Nephron progenitor cell (in vitro differentiated cells): ENCODE measurements at places on chromosomes 6 and 20.
A peak's percentile ranks its signal among the peaks of the same experiment; 100 is the strongest.

DNA sequence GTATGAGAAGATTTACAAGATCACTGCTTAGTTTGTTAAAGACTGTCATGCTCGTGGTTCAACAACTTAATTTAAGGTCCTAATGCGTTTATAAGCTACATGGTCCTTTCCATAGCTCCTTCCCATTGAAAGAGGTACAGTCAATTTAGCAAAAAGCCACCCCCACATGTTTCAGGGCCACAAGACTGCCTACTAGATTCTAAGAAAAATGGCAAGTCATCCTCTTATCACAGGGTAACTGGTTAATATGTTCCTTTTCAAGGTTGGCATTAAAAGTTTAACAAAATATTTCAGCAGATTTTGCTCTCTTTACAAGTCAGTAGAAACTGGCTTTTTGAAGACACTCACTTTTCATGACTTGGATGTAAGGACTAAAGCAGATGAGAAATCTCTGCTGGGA is 15.7 kb downstream of the GSTA3 start:
- DNase-seq: no peak

DNA sequence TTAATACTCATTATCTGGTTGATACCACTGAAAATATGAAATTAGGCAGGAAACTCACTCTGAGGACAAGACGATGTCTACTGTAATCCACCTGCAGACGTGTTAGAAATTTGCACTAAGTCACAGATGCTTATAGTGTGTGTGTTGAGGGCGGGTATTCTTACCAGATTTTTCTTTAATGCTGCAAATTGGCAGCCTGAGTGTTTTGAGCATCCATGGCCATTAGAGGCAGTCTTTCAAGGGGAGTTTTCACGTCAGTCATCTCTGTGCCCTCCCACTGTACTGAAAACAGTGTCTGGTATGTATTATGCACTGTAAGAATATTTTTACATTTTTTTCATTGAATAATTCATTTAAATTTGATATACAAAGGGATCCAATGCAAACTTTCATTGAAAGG is 266.5 kb upstream of the QKI start:
- DNase-seq: no peak

DNA sequence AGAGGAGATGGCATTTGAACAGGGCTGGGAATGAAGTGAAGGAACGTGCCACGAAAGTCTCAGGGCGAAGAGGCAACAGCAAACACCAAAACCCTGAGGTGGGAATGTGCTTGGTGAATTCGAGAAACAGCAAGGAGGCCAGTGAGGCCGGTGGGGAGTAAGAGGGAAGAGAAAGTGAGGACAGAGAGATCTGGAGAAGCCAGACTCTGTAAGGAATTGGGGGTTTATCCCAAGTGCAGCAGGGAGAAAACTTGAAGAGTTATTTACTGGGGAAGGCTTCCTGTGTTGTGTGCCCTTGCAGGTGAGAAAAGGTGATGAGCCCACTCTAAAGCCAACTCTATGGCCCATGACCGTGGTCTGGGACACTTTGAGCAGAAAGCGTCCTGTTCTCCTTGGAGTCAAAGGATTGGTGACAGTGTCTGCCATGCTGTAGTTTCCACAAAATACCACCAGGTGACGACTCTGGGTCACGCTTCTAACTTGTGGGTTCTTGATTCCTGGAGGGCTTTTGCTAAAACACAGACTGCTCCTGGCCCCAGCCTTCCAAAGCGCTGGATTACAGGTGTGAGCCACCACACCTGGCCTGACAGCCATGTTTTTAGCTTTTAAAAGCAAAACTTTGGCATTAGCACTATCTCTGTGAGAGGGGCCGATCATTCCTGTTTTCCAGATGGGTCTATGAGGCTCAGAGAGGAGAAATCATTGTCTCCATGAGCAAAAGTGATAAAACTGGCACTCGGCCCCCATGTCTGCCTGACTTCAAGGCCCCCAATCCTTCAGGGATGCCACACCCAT is 18.0 kb upstream of the CSNK2A1 start:
- peak; percentile 70 for DNase-seq

DNA sequence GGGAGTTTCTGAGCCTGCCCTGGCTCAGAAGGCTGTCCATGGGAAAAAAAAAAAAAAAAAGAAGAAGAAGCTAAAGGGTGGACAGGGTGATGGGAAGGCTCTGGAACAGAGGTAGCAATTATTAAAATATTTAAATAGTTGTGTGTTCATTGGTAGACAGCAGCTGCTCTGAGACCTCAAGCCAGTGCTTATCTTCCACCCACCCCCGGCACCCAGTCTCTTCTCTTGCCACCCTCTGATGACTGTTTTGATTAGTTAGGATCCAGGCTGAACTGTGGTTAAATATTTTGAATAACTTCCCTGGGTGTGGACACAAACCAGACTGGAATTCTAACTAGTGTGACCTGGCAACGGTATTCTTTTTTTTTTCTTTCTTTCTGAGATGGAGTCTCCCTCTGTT is 16.9 kb upstream of the SRSF3 start:
- DNase-seq: no peak

DNA sequence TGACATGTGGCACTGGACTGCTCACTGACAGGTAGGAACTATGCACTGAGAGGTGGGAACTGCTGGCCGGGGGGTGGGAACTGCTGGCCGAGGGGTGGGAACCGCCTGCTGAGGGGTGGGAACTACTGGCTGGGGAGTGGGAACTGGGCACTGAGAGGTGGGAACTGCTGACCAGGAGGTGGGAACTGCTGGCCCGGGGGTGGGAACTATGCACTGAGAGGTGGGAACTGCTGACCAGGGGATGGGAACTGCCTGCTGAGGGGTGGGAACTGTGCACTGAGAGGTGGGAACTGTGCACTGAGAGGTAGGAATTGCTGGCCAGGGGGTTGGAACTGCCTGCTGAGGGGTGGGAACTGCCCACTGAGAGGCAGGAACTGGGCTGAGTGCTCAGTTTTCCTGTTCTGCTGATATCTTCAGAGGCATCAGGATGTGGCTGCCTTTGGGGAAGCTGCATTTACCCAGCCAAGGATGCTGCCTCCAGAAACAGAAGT is 90.2 kb downstream of the THBS2 start:
- no peak for DNase-seq

DNA sequence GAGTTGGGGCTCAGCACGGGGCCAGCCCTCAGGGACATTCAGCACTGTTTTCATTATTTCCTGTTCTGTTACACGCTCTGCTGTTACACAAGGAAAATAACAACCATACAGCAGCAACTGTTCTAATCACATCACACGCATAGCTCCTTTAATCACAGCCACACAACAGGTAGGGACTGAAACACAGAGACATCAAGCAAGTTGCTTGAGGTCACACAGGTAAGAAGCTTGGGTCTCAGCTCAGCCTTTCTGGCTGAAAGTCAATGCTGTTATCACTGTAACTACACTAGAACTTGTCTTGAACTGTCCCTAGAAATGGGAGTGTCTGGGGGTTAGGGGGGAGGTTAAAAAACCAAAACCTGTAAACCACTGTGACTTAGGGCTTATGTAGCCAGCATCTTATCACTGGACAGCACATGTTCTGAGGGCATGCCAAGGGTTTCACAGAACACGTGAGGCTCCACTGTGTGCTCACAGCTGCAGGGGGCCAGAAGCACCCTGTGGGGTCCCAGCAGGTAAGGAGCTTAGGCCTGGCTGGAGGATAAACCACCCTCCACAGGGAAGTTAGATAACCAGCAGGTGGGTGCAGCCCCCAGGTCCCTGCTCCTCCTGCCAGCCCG is 146.0 kb downstream of the EYA2 start:
- no peak for DNase-seq
